HFFc6 (cell line): ENCODE measurements at places on chromosomes 7 and 10.

- no peak for DNase-seq
Observed at GRCh38 chr7:1474736-1475135, 15.5 kb upstream of the MICALL2 start.

DNA sequence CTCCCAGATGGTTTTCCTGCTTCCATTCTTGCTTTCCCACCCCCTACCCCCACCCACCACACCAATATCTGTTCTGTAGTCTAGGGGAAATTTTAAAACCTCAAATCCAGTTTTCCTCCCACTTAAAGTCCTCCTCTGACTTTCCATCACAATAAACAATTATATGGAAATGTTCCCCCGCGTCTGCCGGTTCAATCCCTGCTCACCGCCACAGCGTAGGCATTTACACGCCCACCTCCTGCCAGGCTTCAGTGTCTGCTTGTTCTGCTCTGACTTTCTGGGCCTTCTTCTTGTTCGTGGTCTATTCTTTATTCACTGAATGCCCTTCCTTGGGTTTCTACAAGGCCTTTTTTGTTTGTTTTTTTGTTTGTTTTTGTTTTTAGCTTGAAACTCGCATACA lies 633.0 kb upstream of the MKI67 start:
- DNase-seq: no peak

- peak; percentile 97 for DNase-seq
Observed at GRCh38 chr7:5423976-5424748, 528 bp upstream of the TNRC18 start.

GRCh38 chr7:13990319-13990983 lies 985 bp upstream of the ETV1 start:
- DNase-seq: peak; percentile 46

DNA sequence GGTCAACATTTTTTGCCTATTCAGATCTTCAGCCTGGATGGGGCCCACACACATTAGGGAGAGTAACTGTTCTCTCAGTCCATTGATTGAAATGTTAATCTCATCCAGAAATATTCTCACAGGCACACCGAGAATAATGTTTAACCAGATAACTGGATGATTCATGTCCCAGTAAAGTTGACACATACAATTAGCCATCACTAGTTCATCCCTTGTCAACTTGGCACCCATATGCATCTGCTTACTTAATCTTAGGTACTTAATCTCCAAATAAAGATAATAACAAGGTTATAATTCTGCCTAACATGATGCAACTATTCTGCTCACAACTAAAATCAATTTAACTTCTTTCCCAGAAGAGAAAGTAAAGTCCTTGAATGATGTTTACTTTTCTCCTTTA lies 502.6 kb downstream of the ADRA2A start:
- no peak for DNase-seq

GRCh38 chr10:114453576-114453975 lies 49.3 kb upstream of the AFAP1L2 start:
- DNase-seq: no peak
